CD8-positive, alpha-beta memory T cell (primary cell): ENCODE measurements at places on chromosomes 5 and 9.

DNA sequence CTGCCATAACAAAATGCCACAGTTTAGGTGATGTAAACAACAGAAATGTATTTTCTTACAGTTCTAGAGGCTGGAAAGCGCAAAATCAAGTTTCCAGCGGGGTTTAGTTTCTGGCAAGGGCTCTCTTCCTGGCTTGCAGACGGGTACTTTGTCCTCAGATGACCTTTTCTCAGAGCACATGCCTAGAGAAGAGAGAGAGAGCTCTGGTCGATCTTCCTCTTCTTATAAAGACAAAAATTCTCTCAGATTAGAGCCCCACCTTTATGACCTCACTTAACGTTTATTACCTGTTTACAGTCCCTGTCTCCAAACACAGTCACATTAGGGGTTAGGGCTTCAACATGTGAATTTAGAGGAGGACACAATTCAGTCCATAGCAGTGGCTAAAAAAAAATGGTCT lies 119.7 kb downstream of the CETN3 start:
- no peak for DNase-seq
- H3K36me3 ChIP-seq, result no peaks in the 10 kb centered on the region
- H3K27ac ChIP-seq, result no peak overlapping the region
- no peaks in the 10 kb centered on the region for H3K4me1 ChIP-seq
- H3K4me3 ChIP-seq, result no peak overlapping the region

GRCh38 chr5:132430746-132431145 lies 59.8 kb downstream of the IRF1 start:
- peaks cover 95% of the 10 kb centered on the region for H3K4me1 ChIP-seq
- DNase-seq, result no peak
- H3K4me3 ChIP-seq, result no peak overlapping the region
- no peak overlapping the region for H3K27ac ChIP-seq
- H3K27me3 ChIP-seq, result no peaks in the 10 kb centered on the region

DNA sequence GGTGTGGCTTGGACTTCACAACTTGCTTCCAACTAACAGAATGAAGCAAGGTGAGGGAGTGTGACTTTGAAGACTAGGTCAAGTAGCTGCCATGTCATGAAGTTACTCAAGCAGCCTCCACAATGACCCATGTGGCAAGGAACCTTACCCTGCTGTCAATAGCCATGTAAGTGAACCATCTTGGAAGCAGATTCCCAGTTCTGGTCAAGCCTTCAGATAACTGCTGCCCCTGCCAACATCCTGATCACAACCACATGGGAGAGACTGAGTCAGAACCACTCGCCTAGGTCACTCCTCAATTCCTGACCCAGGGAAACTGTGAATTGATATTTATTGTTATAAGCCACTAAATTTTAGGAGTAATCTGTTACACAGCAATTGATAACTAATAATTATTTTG lies 10.9 kb downstream of the ZCCHC10 start:
- H3K4me3 ChIP-seq, result no peak overlapping the region
- peaks cover 11% of the 10 kb centered on the region for H3K36me3 ChIP-seq
- H3K27ac ChIP-seq, result no peak overlapping the region
- no peaks in the 10 kb centered on the region for H3K27me3 ChIP-seq
- H3K4me1 ChIP-seq, result no peaks in the 10 kb centered on the region

DNA sequence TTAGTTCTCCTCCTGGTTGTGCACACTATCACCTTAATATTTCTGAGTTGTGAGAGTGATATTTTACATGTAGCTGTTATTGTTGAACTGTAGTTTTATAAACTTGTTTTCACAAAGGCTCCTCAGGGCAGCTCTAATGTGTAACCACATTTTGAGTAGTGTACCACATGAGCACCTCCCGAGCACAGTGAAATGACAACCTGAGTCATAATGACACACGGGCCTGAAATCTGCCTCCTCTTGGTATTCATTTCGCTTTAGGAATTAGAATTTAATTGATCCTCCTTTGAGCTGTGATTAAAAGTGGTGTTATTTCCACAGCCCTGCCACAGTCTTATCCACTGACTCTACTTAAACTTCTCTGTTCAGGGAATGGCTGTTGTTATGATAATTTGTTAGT lies 7.9 kb downstream of the MTRR start:
- no peaks in the 10 kb centered on the region for H3K27me3 ChIP-seq
- H3K36me3 ChIP-seq, result peaks cover 48% of the 10 kb centered on the region
- H3K27ac ChIP-seq, result no peak overlapping the region
- no peak overlapping the region for H3K4me3 ChIP-seq

DNA sequence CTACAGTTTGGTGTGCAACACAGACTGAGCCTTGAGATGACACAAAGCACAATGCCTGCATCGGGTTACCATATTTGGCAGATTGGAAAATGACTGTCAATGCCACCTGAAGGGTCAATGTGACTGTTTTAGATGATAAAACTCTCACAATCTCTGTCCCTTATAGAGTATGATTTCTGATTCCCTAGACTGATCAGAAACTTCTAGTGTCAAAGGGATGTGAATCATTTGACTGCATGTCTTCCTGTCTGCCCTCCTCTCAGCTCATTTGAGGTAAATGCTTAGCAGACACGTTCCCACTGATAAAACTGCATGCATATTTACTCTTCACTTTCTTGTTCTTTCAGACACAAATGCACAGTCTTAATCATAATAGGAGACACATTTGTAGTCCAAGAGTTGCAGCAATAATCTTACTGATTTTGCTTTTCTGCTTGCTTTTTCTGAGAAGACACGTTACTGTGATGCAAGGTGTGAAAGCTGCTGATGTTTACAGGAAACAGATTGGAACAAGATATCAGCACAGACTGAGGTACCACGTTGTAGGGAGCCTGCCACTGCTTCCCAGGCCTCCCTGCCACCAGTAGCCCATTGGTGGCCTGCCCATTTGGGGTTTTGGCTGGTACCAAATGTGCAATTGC lies 77.8 kb downstream of the GCNT4 start:
- no peaks in the 10 kb centered on the region for H3K27me3 ChIP-seq
- H3K4me1 ChIP-seq, result peaks cover 47% of the 10 kb centered on the region
- no peak overlapping the region for H3K4me3 ChIP-seq
- no peaks in the 10 kb centered on the region for H3K36me3 ChIP-seq
